ENCODE measurements at places on chromosomes 6 and 20.

DNA sequence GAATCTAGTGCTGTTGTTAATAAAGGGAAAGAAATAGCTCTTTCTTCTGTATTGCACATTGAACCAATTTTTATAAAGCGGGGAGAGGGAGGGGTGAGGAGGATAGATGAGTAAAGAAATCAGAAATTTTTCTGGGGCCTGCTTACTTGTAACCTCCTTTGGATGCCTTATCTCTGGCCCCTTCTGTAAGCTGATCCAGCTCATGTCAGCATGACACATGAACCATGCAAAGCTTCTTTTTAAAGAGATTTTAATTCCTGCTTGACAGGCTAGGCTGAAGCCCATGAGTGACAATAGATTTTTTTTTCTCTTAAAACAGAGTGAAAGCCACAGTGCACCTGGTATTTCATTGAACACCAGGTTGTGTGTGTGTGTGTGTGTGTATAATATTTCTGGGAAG, 325.3 kb downstream of the PRL start:
- ATAC-seq = no peak

DNA sequence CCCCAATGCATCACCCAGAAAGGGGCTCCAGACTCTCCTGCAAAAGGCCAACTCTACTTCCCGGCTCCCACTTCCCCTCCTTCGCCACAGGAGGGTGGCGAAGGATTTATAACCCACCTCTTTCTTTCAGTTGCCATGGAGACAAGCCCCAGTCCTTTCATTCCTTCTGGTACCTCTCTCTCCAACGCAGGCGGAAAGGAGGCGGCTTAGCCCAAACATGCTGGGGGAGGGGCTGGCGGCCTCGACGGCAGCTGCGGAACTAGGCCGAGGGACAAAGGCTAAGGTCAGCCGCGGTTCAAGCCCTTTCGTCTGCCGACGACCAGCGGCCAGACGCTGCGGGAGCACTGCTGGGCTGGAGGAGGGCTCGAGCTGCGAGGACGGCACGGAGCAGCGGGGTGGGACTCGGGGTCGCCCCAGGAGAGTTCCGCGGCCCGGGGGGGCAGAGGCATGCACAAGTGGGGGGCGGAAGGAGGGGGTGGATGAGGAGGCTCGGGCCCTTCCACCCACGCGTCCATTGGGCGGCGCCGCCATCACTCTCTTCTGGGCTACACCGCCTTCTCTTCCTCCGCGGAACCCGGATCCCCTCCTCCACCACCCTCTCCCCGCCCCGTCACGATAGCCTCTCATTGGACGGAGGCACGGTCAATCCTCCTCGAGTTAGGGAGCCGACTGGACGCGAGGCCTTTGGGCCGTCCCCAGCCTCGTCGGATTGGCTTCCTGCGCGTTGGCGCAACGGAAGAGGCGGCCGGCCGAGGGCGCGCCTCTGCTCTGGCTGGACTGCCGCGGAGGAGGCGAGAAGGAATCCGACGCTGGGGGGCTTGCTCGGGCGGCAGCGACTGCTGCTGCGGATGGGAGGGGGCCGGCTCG, at the start of gene PANK2:
PANK2 (plus strand) TSS at position 766 of the 867 bp plus-strand sequence.
- ATAC-seq = peak; percentile 99

DNA sequence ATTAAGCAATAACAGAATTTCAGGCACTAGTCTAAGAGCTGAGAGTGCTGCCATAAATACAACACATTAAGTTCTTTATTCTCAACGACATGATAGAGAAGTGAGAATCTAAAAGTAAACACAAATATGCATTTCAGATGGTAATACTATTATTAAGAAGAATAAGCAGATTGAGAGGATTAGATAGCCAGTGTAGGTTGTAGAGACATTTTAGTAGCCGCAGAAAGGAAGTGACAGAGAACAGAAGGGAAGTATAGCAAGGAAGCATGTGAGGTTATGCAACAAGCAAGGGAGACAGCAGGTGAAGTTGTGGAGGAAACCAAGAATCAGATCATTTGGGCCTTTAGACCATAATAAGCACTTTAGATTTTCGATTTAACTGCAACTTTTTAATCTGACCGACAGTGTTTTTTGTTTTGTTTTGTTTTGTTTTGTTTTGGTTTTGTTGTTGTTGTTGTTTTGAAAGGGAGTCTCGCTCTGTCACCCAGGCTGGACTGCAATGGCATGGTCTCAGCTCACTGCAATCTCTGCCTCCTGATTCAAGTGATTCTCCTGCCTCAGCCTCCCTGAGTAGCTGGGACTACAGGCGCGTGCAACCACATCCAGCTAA, 737.0 kb upstream of the ADGRB3 start:
- no peak for ATAC-seq

DNA sequence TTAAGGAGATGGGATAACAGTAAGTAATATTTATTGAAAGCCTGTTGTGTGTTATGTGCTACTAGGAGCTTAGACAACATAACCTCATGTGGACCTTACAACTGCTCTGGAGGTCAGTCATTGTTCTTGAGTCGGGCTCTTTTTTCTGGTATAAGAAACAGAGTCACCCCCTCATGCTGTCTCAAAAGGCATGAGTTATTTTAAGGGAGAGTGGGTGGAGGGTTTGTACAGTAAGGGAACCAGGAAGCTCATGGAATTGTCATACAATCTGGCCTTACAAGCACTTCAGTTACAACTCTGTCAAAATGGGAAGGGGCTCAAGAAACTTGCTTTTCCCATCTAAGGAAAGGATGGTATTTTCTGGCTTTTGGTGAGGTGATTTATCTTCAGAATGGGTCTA, 16.5 kb upstream of the DSE start:
- no peak for ATAC-seq

DNA sequence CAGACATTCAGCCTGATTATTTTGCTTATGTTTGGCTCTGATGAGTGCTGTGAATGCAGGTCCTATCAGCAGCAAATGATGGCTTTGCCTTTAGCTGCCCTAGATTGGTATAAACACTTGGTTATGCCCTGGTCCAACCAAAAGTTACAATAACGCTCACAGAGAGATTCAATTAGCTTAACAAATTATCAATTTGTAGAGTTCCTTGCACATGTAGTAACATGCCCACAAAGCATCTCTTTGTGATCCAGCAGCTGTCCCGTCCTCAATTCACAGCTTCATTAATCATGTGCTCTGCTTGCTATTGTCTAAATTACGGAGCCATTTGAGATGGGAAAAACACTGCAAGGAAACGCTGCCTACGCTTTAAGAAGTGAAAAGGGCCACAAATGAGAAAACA, 457.9 kb downstream of the HDGFL1 start:
- ATAC-seq = no peak
